Amygdala (tissue), 56 donors: ENCODE measurements at places on chromosomes 3 and 15.

- no peak for DNase-seq
Measured at GRCh38 chr3:9695345-9695744, 8.3 kb upstream of the CPNE9 start.

GRCh38 chr3:59812237-59813147, 762.7 kb upstream of the CFAP20DC start:
- no peak for DNase-seq

DNA sequence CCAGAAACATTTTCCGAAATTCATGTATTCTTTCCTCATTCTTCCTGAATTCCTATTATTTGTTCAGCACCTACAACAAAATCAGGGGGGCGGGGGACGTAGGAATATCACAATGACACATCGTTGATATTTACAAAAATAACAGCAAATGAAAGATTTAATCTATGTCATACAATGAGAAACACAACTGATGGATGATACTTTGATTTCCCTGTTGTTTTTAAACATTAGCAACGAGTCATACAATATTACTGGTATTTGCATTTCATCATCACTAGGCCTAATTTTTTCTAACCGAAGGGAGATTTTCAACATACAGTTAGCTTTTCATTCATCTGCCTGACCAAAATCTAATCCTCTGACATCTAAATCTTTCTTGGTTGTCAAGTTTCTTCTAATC, 45.3 kb upstream of the INO80 start:
- no peak for DNase-seq

DNA sequence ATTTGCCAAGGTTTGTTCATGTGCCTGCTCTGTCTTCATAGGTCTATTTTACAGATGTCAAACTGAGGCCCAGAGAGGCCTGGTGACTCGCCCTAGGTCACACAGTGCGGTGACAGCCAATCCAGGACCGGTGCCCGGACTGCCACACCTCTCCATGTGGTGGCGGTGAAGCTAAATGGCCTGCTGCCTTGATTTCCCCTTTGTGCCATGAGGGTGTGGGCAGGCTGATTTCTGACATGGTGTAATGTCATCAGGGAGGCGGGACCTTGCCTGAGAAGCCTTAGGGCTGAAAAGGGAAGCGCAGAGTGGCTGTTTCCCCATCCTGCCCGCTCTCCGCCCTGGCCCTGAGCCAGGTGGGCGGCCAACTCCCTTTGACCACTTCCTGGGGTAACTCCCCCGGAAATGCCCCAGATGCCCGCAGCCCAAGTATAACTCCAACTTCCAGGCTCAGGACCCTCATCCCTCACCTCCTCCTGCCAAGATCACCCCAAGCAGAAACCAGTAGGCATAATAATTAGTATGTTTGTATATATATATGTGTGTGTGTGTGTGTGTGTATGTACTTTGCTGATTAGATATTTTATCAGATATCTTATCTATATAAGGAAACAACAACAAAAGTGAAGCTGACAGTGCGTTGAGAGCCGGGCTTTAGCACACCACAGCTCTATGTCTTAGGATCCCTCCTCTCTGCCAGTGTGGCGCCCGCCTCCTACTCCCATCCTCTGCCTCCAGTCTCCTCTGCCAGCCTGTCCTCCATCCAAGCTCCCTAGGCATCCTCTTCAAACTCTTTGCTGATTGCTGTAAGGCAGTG, 63.9 kb downstream of the IQSEC1 start:
- no peak for DNase-seq

DNA sequence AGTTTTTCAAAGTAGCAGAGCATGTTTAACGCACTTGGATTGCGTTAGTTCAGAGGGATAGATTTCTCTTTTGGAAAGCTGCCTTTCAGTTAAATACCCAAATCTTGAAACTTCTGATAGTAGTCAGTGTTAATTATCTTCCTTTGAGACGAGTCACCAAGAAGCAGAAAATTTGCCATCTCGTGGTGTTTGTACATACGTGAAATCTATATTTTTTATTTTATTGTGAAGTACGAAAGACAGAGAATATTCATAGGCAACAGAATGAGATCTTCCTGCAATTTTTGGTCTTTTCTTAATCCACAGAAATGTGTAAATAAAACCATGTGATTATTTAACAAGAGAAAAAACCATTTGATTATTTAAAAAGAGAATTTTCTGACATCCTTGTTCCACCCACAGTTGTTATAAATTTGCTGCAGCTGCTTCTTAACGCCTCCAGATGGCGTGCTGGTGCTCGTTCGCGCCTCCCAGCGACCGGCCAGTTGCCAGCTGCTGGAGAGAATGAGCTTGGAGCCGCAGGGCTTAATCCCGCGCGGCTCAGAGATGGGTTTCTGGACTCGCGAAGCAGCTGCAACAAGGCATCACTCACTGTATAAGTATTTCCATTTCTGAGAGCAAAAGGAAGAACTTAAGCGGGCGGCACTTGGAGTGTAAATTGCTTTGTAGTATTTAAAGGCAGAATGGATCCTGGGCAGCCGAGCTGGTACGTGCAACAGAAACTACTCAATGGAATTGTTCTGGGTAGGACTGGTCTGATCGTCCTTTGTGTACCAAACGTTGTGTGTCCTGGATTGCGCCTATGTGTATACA, 10.5 kb upstream of the SLITRK3 start:
- DNase-seq = peak; percentile 49

GRCh38 chr3:53501178-53501577, 6.8 kb downstream of the CACNA1D start:
- DNase-seq = no peak

GRCh38 chr3:122167630-122168029, 15.8 kb upstream of the CASR start:
- DNase-seq = no peak

- DNase-seq = no peak
Measured at GRCh38 chr3:170523248-170523647, 62.6 kb downstream of the SLC7A14 start.

GRCh38 chr3:51715977-51716294, 9.1 kb downstream of the GRM2 start:
- no peak for DNase-seq

- DNase-seq = no peak
Measured at GRCh38 chr3:168034152-168034928, 61.4 kb downstream of the GOLIM4 start.

- DNase-seq = no peak
Measured at GRCh38 chr15:62348623-62349022, 183.5 kb upstream of the C2CD4B start.

DNA sequence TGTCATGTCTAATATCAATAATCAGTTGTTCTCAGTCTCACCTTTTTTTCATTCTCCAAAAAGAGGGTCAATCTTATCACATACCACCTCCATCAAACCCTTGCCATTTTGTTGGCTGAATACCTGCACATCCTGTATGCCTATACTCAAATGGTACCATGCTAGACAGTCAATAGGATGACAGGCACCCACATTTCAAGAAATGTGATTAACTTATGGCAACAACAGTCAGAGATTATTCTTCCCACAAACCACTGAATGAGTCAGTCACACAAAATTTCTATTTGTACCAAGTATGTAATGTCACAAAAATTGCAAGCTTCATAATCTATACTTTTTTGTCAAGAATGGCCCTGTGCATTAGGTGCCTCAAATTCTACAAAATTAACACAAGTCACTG, 5.1 kb upstream of the SLC27A2 start:
- DNase-seq = no peak

DNA sequence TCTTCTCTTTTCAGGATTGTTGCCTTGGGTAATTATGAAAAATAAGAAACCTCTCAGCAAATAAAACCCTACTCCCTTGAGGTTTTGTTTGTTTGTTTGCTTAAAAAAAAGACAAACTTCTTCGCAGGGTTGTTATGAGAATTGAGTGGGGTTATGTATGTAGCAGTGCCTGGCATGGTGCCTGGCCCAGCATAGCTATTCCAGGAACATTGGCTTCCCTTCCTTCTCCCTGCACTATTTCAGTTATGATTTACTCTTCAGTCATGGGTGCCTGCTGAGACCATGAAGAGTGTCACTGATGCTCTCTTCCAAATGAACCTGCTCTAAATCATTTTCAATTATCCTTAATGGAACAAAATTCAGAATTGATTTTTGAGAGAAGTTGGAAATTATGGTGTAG, 283.5 kb upstream of the ROPN1 start:
- no peak for DNase-seq

- no peak for DNase-seq
Measured at GRCh38 chr3:37970802-37971201, 19.8 kb upstream of the VILL start.

- DNase-seq = no peak
Measured at GRCh38 chr3:27596921-27597320, 112.7 kb upstream of the SLC4A7 start.

GRCh38 chr3:131053043-131053859, 26.6 kb downstream of the NEK11 start:
- DNase-seq = no peak

- DNase-seq = no peak
Measured at GRCh38 chr3:138137861-138138260, 5.7 kb upstream of the A4GNT start.

GRCh38 chr3:69458803-69459365, 73.0 kb upstream of the FRMD4B start:
- DNase-seq = no peak

DNA sequence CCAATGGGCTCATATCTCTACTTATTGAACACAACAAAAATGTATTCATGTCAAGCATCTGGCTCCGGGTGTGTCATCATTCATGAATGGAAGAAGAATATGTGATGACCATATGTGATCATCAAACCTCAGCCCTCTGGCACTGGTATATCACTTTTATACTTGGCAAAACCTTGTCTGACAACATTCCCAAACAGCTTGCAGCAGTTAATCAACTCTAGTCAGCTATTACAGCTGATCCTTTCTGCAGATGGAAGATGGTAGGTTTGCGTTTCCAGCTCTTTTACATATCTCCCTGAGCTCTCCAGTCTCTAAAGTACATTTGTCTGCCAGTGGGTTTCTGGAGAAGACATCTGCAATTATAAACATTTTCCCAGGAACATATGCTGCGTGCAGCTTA, 6.6 kb downstream of the PLSCR5 start:
- no peak for DNase-seq

DNA sequence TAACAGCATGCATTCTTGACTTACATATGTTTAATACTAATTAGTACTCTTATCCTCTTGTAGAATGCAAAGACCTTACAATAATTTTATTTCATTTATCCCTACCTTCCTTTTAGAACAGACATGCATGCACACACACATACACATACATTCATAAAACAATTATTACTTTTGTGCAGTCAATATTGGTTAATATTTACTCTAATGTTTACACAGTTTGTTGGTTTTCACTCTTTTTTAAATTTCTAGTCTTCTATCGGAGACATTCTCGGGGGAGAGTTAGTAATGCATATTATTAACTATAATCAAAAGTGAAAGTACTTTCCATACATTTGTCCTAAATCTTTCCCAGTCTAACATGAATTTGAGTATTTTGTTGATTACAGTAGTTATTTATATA, 317.7 kb upstream of the DPH6 start:
- DNase-seq = no peak
